SHP77 (cell line): ENCODE measurements at places on chromosomes 11 and 22.

DNA sequence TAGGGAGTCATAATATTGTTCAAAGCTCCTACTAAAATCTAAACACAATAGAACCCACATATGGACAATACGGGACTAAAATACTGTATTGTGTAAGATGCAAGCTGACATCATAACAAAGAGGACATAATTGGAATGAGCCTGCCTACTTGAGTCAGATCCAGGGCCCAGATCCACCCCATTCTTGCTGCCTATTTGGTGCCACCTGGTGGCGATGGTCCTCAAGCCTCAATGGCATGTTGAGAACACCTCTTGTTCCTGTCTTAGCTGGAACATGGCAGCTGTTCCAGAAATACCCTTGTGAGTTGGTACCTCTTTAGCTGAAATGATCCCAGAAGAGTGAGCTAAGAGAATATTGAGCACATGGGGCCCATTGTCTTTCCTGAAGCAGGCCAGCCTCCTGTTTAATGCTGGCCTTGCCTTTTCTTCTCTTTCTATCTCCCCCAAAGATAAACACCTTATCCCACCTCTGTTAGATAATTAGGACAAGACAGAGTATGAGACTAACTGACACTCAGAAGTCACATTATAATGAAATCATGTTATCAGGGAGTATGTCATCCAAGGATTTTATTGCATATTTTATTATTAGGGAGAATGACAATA lies 680.9 kb upstream of the ANO5 start:
- DNase-seq = peak; percentile 39

DNA sequence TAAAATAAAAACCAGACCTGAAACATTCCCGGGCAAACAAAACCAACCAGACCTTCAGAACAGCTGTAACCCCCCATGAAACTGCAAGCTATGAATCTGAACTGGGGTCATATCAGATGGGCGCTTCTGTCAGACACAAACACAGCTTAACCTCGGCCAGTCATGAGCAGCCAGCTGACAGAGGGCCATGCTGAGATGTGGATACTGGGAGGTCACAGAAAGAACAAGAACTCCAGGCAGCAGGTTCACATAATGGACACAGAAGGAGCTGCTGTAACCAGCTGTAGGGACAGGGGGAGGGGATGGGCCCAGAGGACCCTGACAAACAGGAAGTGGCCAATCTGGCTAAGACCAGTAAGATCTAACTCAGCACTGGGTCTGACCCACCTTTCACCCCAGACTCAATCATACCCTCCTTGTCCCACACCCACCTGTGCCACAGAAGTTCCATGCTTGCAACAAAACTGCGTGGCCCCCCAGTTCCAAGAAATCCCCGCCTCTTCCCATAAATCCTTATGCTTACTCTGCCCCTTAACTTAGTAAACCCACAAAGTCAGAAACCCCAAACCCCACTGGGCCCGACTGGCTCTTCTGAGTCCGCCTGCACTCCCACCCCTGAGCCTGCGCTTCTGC lies 4.0 kb downstream of the APOL4 start:
- DNase-seq = no peak

DNA sequence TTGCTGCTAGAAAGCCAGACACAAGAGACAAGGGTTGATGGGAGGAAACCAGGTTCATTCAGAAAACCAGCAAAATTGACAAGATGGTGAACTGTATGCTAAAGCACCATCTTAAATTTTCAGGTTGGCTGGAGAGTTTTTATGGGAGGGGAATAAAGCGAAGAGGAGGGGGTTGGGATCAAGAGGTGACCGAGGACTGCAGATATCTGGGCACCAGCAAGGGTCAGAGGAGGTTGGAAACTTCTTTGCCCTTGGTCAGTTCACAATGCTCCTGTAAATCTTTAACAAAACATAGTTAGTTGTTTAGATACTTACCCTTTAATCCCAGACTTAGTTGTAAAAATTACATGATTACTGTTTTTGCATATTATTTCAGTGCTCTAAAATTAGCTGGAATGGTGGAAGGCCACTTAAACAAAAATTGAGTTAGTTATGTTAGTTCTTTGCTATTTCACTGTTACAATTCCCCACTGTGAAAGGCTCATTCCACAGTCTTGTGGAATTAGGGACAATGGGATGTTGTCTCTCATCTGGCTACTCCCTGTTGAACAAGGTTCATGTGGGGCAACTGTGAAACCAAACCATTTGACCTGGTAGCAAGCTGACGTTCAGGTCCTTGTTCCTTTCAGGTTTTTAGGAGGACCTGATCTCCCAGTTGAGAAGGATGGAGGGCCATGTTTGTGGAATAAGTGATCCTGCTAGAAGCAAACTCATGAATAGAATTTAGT lies 30.6 kb upstream of the QSER1 start:
- no peak for DNase-seq

GRCh38 chr11:78764946-78765345 lies 190.3 kb upstream of the NARS2 start:
- DNase-seq = no peak

GRCh38 chr11:64358907-64359711 lies at the start of gene RPS6KA4:
Gene RPS6KA4 (plus strand): TSS chr11:64359162. CDS start chr11:64359236, 74 bp downstream.
- no peak for DNase-seq

DNA sequence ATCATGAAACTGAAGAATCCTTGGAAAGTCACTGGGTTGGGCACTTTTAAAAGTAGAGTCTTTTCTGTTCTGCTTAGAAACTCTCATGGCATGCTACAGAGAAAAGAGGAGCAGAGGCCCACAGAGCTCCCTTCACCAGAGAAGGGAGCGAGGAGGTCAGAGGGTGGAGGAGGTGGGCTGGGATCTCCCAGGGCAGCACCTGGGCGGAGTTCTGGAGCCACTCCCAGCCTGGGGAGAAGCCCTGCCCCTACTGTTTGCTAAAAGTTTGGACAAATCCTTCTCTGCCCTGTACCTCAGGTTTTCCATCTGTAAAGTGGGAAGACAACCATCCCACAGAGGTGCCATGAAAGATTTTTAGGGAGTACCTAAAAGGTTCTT lies 299.1 kb downstream of the KIRREL3 start:
- no peak for DNase-seq

DNA sequence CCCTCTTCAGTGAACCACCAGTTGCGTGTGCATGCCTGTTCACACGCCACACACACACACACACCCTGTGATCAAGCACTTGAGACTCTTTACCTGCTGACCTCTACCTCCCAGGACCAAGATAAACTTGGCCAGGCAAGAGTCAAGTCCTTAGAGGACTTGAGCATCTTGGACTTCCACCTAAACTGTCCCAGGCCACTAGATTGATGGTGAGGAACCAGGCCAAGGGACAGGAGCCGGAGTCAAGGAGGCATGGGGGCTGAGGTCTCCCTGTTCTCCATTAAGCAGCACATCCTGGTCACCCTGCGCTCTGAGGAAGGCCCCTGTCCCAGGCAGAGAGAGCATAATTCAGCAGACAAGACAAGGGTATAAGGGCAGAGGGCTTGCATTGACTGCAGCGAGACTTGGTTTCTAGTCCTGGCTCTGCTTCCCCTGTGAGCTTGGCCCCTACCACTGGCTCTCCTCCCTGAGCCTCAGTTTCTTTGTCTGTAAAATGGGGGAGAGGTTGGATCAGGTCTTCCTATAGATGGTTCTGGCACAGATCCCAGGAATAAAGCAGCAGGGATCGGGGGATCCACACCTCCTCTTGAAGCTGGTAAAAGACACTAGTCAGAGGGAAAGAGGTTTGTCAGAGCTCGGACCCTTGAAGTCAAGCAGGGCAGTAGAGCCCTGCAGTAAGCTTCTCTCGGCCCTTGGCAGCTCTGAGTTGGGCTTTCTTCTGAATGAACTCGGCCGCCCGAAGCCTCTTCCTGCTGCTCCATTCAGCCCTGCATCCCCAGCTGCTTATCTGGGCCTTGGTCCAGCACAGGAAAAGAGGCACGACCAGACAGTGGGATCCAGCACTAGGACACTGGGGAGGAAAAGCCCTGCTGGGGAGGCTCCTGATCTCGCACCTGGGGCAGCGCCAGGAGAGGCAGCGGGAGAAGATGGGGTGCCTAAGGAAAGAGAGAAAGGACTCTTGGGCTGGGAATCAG lies 2.0 kb downstream of the CREB3L1 start:
- peak; percentile 67 for DNase-seq

DNA sequence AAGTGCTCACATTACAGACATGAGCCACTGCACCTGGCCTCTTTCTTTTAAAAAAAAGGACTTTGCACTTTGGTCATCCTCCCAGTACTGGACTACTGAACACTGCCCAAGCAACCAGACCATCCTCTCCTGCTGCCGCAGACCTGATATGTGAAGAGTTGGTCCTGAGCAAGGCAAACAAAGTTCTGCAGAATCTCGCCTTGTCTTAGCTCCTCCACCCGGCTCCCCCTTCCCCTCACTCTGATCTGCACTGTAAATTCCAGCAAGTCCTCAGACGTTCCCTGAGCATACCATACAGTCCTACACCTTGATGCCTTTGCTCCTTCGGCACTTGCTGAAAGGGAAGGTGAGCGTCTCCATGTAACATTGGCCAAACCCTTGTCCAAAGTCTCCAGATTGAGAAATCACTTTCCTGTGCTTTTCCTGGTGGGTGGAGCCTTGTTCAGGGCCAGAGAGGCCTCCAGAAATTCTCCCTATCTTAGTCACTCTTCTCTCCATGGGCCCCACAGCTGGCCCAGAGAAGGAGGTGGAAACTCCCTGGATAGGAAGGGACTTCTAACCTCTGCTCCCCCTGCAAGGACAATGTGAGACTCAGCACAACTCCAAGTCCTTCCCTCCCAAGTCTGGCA lies 47.0 kb upstream of the TIMP3 start:
- no peak for DNase-seq

DNA sequence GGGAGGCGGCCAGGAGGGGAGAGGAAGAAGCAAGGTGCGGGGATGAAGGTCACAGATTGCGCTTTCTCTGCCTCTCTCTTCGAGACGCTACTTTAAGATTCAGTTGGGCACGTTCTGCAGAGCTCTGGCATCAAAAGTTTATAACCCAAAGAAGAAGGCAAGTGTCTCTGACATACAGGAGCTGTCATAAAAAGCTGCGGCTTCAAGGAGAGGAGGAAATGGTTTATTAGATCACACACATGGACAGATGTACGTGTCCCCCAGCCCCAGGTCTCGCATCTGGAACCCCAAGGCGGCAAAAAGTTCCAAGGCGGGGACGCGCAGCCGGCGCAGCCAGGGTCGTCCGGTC lies 589.0 kb downstream of the OPCML start:
- DNase-seq = no peak

GRCh38 chr11:130171534-130171933 lies 12.0 kb downstream of the ST14 start:
- no peak for DNase-seq

DNA sequence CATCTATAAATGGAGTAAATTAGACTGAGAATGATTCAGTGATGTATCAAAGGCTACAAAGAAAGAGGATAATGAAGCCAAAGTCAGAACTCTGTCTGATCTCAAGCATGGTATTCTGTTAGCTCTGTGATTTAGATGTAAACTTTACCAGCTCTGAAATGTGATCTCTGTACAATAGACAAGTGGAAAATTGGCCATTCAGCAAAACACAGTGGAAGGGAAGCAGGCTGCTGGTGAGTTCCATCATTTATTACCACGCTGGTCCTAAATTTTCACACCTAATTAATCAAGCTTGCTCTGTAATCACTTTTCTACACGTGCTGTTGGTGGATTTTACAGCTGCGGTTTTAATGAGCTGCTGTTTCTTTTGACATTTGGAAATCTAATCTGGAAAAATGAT lies 145.1 kb upstream of the OPCML start:
- no peak for DNase-seq

- no peak for DNase-seq
These were observed 26.9 kb downstream of the HIRA start for GRCh38 chr22:19404676-19405075.

GRCh38 chr11:20204681-20205080 lies 44.4 kb upstream of the DBX1 start:
- DNase-seq = no peak

GRCh38 chr11:121241343-121242211 lies 51.0 kb upstream of the SC5D start:
- DNase-seq = peak; percentile 61

DNA sequence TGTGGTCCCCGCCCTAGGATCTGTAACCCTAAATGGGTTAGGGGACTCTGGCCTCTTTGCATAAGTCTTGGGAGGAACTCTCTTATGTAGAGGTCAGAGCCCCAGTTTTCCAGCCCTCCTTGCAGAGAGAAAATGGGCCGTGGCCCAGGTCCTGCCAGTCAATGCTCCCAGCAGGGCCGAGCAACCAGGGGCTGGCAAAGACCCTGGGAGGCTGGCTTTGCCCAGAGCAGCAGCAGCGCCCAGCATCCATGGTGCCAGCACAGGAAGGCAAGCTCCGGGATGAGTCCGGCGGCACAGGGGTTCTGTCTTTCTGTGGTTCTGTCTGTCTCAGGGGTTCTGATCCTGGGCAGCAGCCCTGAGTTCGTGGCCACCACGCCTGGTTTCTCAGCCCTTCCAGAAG lies 684.8 kb downstream of the BRD1 start:
- no peak for DNase-seq

DNA sequence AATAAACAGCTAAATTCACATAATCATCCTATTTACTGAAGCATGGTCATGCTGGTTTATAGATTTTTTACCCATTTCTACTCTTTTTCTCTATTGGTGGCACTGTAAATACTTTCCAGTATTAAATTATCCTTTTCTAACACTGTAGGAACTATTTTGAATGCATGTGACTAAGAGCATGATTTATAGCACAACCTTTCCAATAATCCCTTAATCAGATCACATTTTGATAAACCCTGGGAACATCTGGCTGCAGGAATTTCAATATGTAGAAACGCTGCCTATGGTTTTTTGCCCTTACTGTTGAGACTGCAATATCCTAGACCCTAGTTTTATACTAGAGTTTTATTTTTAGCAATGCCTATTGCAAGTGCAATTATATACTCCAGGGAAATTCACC lies 10.7 kb downstream of the RAG1 start:
- no peak for DNase-seq

DNA sequence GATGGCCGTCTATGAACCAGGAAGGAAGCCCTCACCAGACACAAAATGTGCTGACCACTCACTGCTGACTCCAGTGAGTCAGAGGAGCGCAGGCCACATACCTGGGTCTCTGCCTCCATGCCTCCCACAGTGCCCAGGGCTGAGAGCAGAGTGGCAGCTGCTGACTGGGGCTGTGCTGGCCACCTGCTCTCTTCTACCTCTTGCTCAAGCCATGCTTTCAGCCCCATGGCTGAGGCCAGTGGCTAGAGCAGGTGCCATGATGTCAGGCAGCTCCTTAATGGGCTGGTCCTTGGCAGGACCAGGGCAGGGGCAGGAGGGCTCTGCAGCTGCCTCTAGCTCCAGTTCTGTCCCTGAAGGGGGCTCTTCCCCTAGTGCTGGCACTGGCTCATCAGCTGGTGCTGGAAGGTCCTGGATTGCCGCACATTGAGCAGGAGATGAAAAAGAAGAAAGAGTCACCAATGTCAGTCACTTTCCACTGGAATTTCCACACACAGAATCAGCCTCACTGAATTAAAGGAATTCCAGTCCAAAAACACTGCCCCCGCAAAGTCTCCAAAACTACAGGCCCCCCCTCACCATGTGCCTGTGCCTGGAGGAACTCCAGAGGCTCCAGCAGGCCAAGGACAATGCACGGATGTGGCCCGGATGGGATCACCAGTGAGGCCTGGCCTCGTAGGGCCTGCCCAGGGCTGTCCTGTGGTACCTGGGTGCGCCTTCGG lies 86.4 kb downstream of the GGTLC2 start:
- peak; percentile 7 for DNase-seq
